ENCODE measurements at places on chromosomes 11 and 22.

DNA sequence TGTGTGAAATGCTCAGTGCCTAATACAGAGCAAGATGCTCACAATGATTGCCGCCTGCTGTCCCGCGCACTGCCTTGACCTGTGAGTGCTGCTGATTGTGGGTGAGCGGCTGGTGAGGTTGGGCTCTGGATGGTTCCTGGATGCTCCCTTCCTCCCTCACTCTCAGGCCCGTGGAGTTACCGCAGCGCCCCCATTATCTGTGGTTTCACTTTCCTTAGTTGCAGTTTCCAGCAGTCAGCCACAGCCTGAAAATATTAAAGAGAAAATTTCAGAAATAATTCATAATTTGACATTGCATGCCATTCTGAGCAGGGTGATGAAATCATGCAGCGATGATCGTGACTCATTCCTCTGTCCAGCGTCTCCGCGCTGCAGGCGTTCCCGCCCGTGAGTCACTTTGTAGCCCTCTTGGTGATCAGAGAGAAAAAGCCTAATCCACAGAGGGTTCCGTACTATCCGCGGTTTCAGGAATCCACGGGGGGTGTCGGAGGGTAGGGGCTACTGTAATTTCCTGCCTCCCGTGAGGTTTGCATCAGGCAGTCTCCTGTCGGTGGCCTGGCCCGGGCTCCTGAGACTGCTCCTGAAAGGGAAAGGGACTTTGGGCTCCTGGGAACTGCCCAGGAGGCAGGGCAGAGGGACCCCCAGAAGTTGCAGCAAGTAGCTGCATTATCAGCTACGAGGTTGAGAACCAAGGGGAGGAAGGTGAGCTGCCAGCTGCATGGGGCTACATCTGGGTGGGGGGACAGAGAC lies 10.6 kb downstream of the RPL3 start:
- no peak for ATAC-seq

- no peak for ATAC-seq
Observed at GRCh38 chr11:72005347-72006260, 6.9 kb downstream of the IL18BP start.

GRCh38 chr11:33598426-33599069 lies 102.1 kb downstream of the C11orf91 start:
- no peak for ATAC-seq

- ATAC-seq = no peak
Observed at GRCh38 chr11:116311206-116311605, 461.6 kb downstream of the BUD13 start.

DNA sequence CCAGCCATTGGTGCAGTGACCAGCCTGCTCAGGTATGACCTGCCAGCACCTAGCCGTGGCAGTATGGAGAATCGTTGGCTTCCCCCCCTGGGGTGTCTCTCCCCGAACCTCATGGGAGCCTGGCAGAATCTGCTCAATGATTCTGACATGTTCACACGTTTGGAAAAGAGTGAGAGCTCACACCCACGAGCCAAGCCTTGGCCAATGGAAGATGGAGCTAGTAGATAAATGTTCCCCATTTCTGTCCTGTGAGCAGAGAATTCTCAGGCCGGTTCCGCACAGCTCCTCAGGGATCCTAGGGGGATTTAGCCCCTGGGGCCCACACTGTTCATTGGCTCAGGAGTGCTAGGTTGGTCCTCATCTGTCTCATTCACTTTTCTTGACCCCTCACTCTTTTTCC lies 128.4 kb downstream of the RCN1 start:
- ATAC-seq = no peak

DNA sequence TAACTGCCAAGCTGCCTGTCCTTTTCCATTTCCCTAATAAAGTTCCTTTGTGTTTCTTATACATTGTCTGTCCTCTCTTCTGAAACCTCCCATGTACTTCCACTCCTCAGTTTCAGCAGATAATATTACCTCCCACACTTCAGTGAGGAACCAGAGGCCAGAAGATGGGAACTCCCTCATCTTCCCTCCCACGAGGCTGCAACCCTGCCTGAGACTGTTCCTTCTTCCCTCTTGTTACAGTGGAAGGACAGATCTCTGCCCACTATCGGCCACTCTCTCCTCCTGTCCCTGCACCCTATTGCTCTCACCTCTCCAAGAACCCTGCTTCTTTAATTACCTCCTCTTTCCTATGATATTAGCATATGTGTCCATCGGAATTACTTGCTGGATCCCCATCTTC lies 38.1 kb upstream of the SWAP70 start:
- no peak for ATAC-seq

- no peak for ATAC-seq
Observed at GRCh38 chr11:6488821-6489220, 7.5 kb downstream of the TIMM10B start.

DNA sequence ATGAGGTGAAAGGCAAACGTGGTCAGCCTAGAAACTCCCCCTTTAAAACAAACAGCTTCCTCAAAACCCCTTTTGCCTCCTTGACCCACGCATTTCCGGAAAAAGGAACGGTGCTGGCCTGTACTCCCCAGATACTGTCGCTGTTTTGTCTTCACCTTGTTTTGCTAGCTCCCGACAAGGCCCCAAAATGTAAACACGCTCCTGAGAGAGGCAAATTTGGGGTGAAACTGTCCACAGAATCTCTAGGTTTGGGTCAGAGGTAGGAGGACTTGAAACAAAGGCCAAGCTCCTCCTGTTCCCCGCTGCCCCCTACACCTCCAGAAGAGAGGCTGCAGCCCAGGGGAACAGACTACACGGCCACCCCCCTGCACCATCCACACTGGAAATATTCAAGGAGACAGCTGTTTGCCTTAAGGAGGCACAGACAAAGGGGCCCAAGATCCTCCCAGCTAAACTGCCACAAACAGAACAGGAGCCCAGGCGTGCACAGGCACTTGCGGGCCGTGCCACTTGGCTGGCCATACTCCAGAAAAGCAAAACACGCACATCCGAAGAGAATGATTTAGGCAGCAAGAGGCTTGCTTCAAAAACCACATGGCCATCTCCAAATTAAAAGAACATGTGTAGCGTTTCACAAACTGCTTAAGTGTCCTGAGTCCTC lies 160.5 kb upstream of the GRK3 start:
- no peak for ATAC-seq

GRCh38 chr22:36143066-36143815 lies 17.3 kb downstream of the APOL3 start:
- no peak for ATAC-seq

- no peak for ATAC-seq
Observed at GRCh38 chr11:117506971-117507370, 179.3 kb downstream of the CEP164 start.

DNA sequence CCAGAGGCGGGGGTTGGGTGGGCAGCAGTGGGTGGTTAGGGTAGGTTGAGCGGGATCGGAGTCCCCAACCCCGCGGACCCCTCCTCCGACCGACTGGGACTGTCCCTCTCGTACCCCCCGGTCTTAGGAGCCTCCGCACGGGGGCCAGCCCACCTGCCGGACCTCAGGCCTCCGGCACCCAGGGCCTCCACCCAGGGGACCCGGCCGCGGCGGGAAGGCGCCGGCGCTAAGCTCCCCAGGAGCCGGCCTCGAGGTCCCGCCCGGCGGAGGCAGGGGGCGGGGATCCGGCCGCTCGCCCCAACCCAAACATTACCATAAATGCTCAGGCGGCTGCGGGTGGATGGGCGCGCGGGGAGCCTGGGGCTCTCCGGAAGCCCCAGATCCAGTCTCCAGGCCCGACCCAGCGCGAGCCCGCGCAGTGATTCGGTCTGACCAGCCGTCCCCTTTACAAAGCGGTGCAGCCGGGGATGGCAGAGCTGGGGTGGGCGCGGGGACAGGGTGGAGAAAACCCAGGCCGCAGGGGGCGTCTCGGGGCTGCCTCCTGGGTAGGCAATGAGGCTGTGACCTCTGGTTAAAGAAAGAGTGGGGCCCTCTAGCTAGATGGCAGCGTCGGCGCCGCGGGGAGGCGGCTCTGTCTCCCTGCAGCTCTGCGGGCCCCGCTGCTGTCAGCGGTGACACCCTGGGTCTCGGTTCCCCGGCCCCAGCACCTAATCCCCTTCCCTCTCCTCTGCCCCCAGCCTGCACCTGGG lies 4.0 kb upstream of the MCAM start:
- peak; percentile 49 for ATAC-seq

GRCh38 chr11:33540946-33541915 lies 159.4 kb downstream of the C11orf91 start:
- ATAC-seq = no peak

GRCh38 chr11:131771471-131771870 lies 401.1 kb downstream of the NTM start:
- no peak for ATAC-seq

DNA sequence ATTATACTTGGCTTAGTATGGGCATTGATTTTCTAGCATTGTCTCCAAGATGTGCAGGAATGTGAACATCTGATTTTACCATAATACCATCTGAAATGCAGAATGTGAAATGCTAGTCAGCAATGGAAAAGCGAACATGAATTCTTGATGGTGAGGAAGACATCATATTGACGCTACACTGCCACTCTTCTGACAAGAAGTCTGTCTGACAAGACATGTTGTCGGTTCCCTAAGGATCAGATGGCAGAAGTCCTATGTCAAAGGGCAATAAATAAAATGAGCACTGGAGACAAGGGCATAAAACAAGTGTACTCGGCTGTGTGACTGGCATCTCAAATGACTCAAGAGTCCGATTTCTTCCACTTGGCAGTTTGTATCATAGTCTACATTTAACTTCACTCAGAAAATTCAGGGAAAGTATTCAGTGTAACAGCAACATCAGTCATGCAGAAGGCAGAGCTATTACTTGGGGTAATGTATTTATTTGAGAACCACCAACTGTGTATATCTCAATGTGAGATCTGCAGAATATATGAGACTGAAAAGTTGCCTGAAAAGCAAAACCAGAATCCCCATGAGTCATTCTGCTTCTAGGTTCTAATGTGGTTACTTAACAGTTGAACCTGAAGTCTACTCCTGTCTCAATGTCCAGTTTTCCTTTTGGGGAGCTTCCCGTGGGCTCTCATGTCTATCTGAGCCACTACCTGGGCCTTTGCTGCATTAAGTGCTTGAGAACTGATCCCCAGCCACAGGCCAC lies 51.5 kb downstream of the SLC17A6 start:
- ATAC-seq = no peak

DNA sequence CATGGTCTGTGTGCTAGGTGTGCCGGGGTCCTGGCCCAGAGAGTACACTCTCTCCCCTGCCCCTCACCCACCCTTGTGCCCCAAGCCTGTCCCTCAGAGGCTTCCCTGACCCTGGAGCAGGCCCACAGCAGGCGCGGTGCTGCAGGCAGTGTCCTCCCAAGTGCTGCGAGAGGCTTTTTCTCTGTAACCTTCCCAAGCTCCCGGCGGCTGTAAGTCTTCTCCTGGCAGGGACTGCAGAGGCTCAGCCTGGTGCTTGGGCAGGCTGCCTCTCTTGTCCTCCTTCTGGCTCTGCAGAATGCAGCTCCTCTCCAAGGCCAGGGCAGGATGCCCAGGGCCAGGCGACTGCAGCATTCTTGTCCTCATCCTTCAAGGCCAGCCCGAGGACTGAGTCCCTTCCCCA lies 15.9 kb downstream of the RFPL1 start:
- no peak for ATAC-seq

GRCh38 chr11:11400635-11401232 lies 47.7 kb upstream of the CSNK2A3 start:
- ATAC-seq = no peak

- ATAC-seq = no peak
Observed at GRCh38 chr11:90251599-90251998, 28.8 kb upstream of the CHORDC1 start.

DNA sequence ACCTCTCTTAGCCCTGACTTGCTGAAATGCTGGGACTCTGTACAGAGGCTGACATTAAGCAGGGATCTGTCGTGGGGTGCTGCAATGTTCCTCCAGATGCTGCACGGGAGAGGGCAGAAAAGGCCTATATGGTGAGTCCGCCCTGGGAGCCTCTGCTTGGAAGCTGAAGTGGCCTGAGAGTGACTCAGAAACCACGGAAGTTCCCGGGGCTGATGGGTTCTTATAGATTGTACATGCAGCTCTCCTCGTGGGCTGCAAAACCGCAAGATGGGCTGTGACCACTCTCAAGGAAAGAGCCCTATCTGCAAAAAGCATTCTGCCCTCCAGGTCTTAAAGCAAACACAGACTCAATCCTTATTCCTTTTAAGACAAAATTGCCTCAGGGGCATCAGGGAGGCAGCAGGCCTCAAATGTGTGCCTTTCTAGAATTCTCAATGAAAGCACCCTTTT lies 5.8 kb upstream of the SLC43A3 start:
- peak; percentile 66 for ATAC-seq

GRCh38 chr11:111944651-111945051 lies 7.5 kb downstream of the DIXDC1 start:
- peak; percentile 95 for ATAC-seq

GRCh38 chr11:35953081-35953760 lies 9.4 kb downstream of the LDLRAD3 start:
- no peak for ATAC-seq

DNA sequence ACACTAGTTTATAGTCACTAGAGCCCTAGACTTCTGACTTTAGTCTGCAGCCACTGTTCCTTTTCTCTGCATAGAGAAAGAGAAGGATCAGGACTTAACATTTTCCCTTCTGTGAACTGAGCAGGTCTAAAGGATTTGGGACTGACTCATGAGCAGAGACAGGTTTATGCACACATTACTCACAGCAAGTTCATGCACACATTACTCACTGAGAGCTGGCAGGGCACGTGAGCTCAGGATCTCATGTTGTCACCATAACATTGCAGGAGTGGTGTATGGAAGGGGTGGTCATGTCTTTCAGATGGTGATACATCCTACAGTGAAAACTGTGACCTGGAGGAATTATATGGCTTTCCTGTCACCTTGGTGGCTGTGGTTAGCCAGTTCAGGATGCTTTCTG lies 56.4 kb downstream of the CEP164 start:
- ATAC-seq = no peak

DNA sequence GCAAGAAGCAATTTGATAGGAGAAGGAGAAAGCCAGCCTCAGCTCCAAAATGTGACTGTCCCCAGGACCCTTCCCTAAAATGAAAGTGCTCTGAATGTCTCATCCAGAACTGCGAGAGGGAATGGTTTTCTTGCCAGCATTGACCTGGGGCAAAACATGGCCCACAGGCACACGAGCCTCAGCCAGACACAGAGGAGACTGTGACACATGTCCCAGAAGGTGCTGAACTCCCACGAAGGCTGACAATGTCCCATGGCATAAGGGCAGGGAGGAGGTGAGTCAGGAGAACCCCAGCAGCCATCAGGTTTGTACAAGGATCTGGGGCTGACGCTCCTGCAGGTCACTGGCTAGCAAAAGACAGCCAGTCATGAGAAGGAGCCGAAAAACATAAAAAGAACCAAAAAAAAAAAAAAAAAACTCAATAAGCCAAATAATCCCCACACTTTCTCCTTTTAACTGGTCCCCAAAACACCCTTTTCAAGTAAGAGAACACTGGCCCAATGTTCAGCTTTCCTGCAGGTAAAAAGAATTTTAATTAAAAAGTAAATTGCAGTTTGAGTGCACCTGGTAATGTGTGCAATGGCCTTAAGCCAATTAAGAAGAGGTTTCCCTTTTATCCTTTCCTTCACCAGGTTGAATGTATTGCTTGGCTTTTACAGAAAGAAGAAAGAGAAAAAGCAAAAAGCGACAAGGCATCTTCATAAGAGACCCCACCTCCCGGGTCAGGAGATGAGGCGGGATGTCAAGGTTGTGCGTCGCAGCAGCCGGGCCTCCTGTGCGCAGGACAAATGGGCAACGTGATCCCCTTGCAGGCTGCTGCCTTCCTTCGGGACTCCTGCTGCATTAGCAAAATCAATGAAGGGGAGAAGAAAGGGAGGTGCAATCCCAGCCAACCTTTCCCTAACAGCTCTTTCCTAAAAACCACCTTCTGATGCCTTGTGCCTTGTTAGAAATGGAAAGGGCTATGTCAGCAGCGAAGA lies 43.6 kb downstream of the GALNT18 start:
- ATAC-seq = no peak

- no peak for ATAC-seq
Observed at GRCh38 chr22:48972979-48973693, 854.5 kb downstream of the BRD1 start.

Data from activated CD4-positive, CD25-positive, alpha-beta regulatory T cell treated with anti-CD3 and anti-CD28 coated beads, Interleukin-2, amount 50 U/mL, for 24 hours (primary cell).